ENCODE measurements at places on chromosomes 12 and 14.

DNA sequence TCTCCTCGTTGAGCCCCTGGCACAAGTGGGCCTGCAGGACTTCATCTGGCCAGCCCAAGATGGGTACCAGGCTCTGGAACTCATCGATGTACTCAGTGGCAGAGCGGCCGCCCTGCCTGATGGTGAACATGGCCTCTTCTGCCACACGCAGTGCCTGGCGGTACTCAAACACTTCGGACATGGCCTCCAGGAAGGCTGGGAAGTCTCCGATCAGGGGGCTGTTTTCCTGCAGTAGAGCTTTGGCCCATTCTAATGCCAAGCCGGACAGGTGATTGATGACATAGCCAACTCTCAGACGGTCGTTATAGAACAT is 19.8 kb downstream of the RTL1 start:
- no peak for DNase-seq

DNA sequence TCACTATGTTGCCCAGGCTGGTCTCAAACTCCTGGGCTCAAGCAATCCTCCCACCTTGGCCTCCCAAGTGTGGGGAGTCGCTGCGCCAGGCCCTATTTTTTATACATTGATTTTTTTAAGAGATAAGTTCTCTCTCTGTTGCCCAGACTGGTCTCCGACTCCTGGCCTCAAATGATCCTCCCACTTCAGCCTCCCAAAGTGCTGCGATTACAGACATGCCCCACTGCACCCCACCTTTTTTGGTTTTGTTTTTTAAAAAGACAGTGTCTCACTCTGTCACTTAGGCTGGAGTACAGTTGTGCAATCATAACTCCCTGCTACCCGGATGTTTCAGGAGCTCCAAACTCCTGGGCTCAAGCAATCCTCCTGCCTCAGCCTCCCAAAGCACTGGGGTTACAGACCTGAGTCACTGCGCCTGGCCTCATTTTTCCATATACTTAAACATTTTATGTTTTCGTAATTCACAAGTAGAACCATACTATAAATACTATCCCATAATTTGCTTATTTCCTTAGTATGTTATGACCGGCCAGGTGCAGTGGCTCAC is 16.8 kb downstream of the HECTD1 start:
- no peak for DNase-seq

DNA sequence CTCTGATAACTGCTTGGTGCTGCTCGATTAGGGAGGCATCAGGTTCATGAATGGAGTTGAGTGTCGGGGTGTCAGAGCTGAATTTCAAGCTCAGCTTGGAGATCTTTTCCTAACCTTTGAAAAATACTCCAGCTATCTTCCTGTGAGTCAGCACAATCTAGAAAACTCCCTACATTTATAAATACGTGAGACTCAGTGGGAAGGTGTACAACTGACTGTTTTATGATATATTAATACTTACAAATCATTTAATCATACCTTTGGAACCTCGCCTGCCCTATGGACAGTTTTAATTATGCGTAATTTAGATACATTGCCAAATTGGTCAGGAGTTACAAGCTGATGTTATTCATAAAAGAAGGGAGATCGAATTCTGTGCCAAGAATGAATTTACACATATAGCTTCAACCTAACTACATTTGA is 961 bp downstream of the CMAS start:
- DNase-seq, result no peak

GRCh38 chr14:102917469-102918211 is 4.8 kb upstream of the AMN start:
- DNase-seq, result peak; percentile 21

GRCh38 chr12:12028668-12029402 is 41.9 kb upstream of the BCL2L14 start:
- DNase-seq, result no peak

DNA sequence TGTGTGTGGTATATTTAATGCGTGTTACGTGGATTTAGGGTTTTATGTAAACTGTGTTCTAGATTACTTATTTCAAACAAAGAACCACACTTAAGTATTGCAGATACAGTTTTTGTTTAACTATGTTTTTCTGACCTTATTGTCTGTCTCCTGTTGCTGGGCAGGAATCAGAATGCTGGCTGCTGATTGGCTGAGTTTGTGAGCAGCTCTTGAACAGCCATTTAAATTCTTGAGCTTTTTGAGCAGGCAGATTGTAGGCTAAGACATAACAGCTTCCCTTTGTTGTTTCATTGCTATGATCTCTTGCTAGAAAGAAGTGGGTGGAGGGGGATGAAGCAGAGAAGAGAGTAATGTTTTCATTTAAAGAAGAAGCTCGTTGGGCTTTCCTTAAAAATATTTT is 52.2 kb downstream of the ATF7IP start:
- DNase-seq, result peak; percentile 94

GRCh38 chr12:3117591-3118015 is 40.4 kb downstream of the TSPAN9 start:
- peak; percentile 35 for DNase-seq

GRCh38 chr12:107684029-107684795 is 1.4 kb upstream of the PWP1 start:
- peak; percentile 44 for DNase-seq

GRCh38 chr12:46468160-46468559 is 95.6 kb upstream of the SLC38A2 start:
- no peak for DNase-seq

DNA sequence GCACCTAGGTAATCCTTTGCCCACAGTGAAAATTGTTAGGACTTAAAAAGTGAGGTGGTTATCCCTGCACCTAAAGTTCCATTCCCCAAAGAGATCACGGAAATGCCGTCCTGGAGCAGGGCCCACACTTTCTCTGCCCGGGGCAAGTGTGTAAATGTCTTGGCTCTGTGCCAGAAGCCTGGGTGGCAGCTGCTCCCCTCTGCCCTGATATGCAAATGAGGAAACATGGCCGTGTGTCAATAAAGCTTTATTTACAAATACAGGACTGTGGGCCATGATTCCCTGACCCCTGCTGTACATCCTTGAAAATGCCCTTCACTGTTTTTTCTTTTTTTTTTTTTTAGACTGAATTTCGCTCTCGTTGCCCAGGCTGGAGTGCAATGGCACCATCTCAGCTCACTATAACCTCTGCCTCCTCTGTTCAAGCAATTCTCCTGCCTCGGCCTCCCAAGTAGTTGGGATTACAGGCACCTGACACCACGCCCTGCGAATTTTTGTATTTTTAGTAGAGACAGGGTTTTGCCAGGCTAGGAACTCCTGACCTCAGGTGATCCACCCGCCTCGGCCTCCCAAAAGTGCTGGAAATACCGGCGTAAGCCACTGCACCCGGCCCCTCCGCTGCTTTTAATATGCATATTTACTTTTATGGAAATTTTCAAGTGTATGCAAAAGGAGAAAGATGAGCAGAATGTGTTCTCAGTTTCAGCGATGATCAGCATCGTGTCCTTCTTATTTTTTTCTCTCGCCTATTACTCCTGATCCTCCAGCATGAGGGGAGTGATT is 75.5 kb downstream of the GALNT9 start:
- DNase-seq, result no peak

- DNase-seq, result no peak
These were observed 292.1 kb downstream of the BTG1 start for GRCh38 chr12:91853350-91854127.

- DNase-seq, result peak; percentile 17
These were observed 46.4 kb downstream of the STXBP6 start for GRCh38 chr14:25003537-25003936.

GRCh38 chr12:49478949-49479664 is 59.7 kb upstream of the KCNH3 start:
- DNase-seq, result no peak

GRCh38 chr12:62078020-62078419 is 182.2 kb upstream of the USP15 start:
- DNase-seq, result no peak

GRCh38 chr12:115010324-115010995 is 326.5 kb upstream of the TBX3 start:
- no peak for DNase-seq

DNA sequence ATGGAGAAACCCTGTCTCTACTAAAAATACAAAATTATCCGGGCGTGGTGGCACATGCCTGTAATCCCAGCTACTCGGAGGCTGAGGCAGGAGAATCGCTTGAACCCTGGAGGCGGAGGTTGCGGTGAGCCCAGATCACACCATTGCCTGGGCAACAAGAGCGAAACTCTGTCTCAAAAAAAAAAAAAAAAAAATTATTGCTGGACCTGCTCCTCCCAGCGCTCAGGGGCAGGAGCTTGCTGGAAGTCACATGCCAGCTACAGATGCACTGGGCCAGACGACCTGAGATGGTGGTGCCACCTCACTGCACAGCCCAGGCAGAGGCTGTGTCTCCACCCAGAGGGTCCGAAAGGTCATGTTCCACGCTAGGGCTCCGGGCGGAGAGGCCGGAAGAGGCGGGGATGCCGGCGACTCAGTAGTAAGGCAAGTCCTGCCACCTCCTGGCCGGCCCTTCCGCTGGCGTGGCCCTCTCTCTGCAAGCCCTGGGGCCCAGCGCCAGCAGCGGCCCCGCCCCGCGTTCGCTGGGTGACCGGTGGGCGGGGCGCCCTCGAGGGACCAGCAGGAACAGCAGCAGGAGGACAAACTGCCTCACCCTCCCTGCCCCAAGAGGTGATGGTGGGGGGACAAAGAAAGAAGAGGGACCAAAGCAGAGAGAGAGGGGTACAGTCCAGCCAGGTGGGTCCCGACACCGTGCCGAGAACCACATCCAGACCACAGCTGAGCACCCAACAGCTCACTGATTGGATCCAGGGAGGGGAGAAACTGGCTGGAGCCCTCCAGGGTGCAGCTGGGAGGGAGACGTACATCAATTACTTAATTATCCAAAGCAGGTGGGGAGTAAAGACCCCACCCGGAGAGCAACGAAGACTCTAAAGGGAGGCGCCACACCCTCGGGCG is 3.6 kb upstream of the RHOF start:
- DNase-seq, result peak; percentile 84

DNA sequence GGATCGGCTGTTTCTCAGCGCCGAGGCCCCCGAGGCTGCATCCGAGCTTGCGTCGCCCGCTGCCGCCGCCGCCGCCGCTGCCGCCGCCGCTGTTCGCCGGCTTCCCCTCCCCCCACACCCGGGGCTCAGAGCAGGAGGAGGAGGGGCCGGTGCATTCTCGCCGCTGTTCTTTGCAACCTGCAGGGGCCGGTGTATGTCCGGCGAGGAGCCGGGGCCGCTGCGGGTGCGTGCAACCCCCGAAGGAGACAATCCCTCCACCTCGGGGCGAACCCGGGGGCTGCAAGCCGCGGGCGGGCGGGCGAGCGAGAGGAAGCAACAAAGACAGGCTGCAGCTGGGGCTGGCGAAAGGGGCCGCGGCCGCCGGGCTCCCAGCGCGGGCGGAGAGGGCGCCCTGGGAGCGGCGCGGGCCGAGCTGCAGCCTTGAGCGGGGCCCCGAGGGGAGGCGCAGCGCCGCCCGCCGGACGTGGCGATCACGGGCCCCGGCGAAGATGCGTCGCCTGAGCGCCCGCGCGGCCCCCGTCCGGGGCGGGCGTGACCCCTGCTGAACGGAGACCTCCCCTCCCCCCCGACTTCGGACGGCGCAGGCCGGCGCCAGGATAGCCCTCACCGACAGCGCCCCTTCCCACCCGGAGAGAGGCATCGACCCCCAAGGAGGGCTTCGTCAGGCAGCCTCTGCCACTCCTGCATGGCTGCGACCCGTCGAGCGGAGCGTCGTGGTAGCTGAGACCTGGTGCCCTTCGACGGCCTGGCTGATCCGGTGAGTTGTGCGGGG is 702 bp downstream of the FAM222A start:
- DNase-seq, result no peak

DNA sequence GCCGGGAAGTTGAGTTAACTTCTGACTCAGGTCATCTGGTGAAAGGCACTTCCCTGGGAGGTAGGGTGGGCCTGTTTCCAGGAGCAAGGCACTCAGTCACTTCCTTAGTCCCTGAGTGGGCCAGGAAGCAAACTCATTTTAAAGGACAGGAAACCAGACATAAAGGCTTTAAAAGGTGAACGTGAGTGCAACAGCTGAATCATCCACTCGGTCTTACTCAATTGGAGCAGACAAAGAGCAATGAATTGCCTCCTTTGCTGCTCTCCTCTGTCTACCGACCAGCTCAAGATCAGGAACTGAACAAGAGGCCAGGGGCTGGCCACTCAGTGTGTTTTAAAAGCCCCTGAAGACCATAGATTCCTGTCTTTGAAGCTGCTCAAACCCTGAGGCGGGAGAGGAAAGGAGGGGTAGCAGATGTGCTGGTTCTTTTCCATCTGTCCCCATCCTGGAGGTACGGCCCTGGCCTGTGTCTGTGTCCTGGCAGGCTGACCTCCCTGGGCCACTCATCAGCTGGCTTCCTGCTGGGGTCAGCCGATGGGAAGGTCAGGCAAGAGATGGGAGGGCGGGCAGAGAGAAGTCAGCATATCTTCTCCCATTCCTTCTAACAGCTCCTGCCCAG is 148.9 kb downstream of the PPM1H start:
- DNase-seq, result no peak

- DNase-seq, result no peak
These were observed 23.4 kb upstream of the EML1 start for GRCh38 chr14:99769799-99770198.

- DNase-seq, result peak; percentile 49
These were observed 8.4 kb downstream of the HOXC8 start for GRCh38 chr12:54017027-54017788.

GRCh38 chr14:74176400-74176793 is 62.9 kb upstream of the VSX2 start:
- peak; percentile 7 for DNase-seq

DNA sequence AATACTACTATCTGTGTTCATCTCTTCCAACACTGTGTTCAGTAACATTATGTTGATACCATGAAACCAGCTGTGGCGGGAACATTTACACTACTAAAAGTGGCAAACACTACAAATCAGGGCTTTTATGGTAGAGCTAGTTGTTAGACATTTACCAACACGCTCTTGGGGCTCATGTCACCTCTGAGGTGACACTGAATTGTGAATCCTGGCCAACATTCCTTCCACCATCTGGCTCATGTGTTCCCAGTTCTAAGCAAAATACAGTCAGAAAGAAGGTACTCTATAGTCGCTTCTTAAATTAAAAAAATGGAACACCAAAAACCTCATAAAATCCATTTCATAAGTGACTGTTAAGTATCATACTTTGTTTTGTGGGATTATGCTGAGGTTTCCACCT is 436.6 kb downstream of the FUT8 start:
- no peak for DNase-seq

DNA sequence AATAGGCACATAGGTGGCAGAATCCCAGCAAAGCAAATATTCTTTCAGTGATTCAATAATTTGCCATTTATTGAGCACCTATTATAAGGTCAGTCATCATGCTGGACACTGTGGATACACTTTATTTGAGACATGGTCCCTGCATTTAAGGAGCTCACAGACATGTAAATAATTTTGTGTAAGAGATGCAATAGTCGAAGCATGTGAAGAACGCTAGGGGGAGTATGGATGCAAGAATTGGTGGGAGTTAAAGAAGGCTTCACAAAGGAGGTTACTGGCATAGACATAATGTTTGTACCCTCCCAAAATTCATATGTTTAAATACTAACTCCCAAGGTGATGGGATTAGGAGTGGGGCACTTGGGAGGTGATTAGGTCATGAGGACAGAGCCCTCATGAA is 260.6 kb upstream of the GARIN6 start:
- peak; percentile 35 for DNase-seq

DNA sequence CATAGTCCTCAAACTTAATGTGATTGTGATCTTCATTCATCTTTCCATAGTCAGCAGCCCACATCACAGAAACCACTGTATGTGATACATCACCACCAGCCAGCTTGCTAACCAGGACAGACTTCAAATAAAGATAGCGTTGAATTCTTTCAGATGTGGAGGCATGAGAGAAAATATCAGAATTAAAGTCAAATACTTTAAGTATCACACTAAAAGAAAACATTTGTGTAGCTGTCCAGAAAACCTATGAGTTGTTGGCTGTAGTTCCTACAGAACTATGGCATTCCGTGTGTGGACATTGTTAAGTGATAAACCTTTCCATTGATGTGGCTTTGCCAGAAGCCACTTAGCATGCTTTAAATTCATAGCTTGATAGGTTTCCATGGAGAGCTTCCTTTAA is 105.1 kb downstream of the LLPH start:
- DNase-seq, result no peak

All from foreskin melanocyte (primary cell).